ENCODE measurements at places on chromosomes 1 and 21.

DNA sequence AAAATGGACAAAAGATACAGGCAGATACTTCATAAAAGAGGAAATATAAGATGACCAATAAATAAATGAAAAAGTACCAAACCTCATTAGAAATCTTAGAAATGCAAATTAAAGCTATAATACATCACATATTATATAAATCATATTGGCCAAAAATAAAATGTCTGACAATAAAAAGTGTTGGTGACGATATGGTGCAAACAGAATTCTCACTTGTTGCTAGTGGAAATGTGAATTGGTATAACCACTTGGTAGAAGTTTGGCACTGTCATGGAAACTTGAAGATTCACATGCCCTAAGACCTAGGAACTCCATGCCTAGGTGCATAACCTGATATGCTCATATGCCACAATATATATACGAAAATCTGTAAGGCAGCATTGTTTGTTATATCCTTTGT is 4.4 kb upstream of the TLR5 start:
- no peak for DNase-seq

DNA sequence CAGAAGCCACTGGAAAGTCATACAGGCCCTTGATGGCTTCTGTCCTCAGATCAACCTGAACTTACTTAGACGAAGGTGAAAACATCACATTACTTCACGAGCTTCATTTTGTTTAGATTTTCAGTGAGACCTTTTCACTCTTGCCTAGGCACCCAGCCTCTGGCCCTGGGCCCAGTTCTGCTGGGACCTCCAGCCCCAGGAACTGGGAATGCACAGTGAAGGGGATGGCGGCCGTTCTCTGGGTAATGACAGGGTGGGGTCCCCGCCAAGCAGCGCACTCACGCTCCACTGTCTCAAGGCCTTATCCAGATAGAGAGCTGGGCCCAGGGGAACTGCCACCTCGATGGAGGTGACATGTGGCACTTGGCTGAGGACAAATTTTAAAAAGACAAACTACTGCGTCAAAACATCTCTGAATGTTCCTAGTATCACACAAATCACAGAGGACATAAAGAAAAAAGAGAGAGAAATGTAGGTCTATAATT is 54.8 kb downstream of the NPHP4 start:
- no peak for DNase-seq

- DNase-seq = no peak
Measured at GRCh38 chr1:203033287-203033686, 7.0 kb downstream of the PPFIA4 start.

GRCh38 chr1:203197625-203198024 is 11.1 kb upstream of the CHI3L1 start:
- DNase-seq = no peak

DNA sequence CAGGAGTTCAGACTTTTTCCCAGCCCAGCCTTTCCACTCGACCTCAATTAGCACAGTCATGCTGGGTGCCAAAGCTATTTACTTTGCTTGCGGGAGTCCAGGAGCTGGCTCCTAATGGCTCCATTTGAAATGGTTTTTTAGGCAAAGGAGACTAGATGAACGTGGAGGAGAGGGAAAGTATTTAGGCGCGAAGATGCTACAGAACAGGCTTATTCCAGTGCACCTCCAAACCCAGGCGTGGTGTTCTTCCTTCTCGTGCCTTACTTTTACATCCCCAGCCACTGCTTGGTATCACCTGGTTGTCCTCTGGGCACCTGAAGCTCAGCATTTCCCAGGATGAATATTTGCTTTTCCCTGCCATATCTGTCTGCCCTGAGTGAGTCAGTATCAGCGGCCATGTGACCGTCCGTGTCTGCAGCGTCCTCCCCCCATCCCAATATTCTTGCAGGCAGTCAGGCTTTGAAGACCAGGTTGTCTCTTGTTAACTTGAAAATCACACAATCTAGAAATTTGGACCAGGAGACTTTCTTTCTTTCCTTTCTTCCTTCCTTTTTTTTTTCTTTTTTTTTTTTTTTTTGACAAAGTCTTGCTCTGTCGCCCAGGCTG is 198.5 kb downstream of the DYRK1A start:
- DNase-seq = peak; percentile 51

DNA sequence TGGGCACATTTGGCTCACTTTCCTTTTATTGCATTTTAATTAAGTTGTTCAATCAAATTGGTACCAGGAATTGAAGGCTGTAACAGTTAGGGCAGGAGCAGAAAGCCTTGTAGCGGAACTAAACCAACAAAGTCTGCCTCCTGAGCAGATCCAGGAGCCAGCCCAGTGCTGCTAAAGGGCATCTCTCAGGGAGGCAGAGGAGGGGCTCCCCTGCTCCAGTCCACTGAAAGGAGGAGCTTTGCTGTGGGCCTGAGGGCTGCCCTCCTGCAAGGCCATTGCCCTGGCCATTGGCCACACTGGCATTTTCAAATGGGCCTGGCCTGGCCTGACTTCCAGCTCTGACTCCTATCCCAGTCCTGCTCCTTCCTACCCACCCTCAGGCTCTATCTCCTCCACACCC is 3.7 kb upstream of the TRABD2B start:
- no peak for DNase-seq

DNA sequence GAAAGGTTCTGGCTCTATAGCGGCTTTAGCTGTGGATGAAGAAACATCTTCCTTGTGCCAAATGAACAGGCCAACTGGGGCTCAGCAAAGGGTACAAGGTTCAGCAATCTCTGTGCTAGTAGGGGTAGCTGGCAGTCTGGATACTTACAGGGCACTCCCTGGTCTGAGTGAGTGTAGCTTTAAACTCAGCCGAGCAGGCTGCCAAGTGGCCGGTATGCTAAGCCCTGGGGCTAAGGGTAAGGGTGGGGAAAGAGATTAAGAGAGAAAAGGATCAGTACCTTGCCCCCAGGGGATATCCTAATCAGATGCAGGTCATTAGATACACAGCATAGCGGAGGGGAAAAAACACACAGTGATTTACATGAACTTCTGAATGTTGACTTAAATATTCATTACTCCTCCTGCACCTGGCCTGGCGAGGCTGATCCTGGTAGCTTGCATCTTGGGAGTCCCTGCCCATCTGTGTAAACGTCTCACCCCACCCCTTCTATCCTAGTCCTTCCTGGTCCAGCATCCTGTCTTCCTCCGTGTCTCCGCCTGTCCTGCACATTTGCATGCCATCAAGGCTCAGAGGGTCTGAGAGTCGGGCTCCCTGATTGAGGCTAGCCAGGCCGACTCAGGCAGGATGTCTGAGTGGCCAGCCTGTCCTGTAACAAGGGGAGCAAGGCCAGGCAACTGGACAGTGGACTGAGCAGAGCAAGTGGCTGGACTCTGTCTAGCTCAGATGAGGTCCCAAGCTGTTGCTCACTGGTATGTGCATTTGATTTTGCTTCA is 39.5 kb upstream of the CNTN2 start:
- DNase-seq = no peak

GRCh38 chr1:204744107-204744779 is 58.7 kb upstream of the LRRN2 start:
- no peak for DNase-seq

GRCh38 chr1:216044538-216044937 is 378.7 kb downstream of the USH2A start:
- no peak for DNase-seq

GRCh38 chr1:207646944-207647579 is 2.1 kb downstream of the CR1L start:
- no peak for DNase-seq

DNA sequence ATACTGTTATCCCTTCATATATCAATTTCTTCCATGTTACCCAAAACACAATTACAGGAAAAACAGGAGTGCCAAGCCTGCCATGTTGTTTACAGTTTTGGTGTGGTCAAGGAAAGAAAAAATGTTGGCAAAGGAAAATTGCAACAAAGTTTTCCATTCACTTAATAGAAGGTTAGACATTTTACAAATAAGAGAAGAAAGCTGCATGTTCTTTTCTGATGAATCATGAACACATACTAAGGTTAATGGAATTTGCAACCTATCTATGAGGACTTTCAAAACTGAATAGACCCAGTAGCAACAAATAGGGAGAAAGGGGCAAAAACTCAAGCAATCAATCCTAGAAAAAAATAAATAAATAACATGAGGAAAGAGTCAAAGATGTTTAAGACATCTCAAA is 556.7 kb downstream of the DPYD start:
- DNase-seq = no peak

- no peak for DNase-seq
Measured at GRCh38 chr1:60431593-60431992, 358.0 kb upstream of the C1orf87 start.

- no peak for DNase-seq
Measured at GRCh38 chr1:61638296-61638695, 86.6 kb downstream of the TM2D1 start.

- no peak for DNase-seq
Measured at GRCh38 chr1:188958461-188959115, 1519.1 kb downstream of the BRINP3 start.

DNA sequence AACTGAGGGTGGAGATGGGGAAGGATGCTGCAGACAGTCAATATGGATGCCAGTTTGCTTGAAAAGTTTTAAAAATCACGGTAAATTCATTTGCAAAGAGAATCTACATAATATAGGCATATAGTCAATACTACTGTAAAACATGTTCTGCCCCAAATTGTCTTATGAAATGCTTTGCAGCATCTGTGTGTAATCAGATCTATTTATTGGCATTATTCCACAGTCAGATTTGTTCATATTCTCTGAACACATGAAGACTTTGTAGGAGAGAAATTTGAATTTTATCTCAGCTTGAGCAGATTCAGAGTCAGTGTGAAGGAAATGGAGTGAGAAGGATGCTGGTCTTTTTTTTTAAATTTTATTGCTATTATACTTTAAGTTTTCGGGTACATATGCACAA is 88.5 kb downstream of the PLPPR4 start:
- no peak for DNase-seq

DNA sequence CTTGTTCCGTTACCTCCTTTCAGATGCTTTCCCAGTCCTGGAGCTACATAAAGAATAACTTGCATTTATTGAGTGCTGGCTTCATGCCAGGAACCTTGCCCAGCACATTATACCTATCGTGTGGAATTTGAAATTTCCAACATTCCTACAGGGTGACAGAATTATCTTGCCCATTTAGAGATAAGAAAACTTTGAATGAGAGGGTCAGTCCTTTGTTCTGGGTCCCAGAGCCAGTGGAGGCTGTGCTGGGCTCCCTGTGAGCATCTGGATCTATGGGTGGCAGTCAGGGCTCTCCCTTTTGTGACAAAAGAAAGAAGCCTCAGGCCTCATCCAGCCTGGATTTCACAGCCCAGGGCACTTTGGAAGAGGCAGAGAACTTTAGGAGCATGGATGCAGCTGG is 3.2 kb downstream of the GSTM4 start:
- DNase-seq = no peak

DNA sequence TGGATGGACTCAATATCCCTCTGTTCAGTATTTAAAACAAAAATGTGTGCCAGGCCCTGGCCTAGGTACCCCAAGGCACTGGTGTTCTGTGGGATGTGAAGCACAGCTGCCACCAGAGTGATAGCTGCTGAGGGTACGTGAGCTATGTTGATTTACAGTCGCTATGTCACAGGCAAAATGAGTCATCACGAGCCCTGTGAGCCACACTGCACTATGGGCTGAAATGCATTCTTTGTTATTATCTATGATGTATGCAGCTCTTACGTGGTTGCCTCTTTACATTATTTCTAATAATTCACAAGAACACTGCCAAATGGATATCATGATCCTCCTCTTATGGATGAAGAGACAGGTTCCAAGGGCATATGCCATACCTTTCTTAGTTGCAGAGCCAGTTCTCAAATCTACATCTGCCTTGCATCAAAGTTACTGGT is 2.1 kb downstream of the TEX38 start:
- no peak for DNase-seq
